Right forelimb (tissue), 1 donor: ENCODE measurements at places on chromosomes 13 and 19.
A peak's percentile ranks its signal among the peaks of the same experiment; 100 is the strongest.

GRCh38 chr19:10392120-10392519 is 11.2 kb downstream of the CDC37 start:
- DNase-seq = no peak

- no peak for DNase-seq
Measured at GRCh38 chr13:97339988-97340749, 93.8 kb upstream of the RAP2A start.

GRCh38 chr19:32638625-32639024 is 36.4 kb downstream of the ANKRD27 start:
- DNase-seq = no peak

DNA sequence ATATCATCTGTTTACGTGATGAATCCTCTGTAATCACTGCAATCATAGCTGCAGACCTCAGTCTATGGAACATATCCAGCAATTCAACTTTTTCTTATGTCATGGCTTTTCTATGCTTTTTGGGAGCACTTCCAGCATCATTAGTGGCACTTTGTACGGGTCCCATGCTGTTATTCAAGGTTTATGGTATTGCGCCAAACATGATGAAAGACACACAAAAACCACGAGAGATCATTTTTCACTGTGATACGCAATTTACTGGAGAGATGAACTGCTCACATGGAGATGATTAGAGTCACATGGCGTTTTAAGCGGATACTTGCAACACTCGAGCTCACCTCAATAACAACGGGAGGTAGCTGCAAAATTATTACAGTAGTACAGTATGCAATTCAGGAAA is 2101.7 kb upstream of the PCDH20 start:
- no peak for DNase-seq

GRCh38 chr19:49455773-49456172 is 2.7 kb downstream of the ALDH16A1 start:
- no peak for DNase-seq

- DNase-seq = no peak
Measured at GRCh38 chr13:114130837-114131582, 1.4 kb downstream of the RASA3 start.

DNA sequence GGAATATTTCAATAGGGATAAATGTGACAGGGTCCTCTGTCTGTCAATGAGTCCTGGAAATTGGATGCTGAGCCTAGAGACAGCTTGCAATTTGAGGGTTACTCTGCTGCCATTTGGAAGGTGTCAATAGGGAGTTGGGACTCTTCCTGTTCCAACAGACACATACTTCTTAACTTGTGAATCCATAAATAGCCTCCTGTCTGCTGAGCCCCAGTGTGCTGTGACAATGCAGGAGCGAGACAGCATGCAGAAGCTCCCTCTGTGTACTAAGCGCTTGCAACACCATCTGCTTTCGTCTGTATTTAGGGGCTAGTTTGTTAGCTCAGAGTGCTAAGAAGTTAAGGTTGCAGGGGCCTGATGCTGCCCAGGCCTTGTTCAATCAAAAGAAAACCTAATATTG is 58.5 kb upstream of the GPR12 start:
- DNase-seq = no peak

DNA sequence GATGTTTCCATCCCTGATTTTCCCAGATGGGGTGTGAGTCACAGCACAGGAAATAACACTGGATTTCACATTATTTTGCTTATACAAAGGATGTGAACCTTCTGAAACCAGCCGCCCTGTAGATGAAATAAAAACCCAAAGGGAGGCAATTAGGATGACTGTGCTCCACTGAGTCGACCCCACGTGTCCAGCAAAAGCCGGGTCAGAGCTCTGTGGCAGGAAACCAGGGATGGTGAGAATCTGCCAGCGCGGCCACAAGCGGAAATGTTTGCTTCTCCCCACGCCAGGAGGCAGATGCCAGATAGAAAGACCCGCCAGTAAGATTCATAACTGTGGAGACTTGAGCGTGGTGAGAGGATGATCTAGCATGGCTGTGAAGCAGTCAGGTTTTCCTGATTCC is 764.4 kb downstream of the LIG4 start:
- DNase-seq = peak; percentile 67

DNA sequence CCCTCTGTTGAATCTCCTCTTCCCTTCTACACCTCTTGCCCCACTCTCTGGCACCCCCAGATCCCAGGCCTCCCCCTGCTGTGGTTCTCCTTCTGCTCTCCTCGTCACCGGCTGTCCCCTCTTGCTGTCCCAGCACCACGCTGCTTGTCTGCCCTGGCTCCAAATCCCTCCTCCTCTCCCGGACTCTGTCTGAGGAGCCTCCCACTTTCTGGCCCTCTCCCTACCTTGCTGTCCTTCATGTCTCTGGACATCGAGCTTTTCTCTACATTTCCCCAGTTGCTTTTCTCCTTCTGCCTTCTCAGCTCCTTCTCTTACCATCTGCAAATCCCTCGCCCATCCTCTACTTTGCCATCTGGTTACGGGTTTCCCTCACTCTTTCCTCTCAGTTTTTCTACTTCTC is 1.2 kb downstream of the ZNF347 start:
- peak; percentile 42 for DNase-seq

DNA sequence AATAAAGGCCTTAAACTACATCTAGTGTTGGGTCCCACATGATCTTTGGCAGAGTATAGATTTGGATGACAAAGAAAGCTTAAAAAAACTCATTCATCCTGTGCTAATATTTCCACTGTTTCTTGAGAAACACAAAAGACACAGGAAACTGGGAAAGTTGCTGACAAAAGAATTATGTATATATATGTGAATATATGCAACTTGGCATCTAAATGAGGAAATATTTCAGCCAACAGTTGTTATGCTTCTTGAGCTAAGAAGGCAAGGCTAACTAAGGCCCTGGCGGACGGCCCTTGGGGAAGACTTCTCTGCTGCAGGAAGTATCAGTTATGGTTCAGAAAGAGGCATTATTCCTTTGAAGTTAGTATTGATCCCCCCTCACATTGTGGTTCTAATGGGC is 491.8 kb downstream of the DIAPH3 start:
- DNase-seq = no peak

- DNase-seq = no peak
Measured at GRCh38 chr13:50170447-50171037, 155.3 kb downstream of the KCNRG start.

DNA sequence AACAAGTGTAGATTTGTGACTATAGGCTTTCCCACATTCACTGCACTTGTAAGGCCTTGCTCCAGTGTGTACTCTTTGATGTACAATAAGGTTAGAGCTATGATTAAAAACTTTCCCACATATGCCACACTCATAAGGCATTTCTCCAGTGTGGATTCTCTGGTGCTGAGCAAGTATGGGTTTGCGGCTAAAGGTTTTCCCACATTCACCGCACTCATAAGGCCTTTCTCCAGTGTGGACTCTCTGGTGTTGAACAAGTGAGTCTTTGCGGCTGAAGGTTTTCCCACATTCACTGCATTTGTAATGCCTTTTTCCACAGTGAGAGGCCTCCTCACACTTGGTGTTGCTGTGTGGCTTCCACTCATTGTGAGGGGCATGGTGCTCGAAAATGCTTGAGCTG is 3.7 kb downstream of the ZNF772 start:
- no peak for DNase-seq

DNA sequence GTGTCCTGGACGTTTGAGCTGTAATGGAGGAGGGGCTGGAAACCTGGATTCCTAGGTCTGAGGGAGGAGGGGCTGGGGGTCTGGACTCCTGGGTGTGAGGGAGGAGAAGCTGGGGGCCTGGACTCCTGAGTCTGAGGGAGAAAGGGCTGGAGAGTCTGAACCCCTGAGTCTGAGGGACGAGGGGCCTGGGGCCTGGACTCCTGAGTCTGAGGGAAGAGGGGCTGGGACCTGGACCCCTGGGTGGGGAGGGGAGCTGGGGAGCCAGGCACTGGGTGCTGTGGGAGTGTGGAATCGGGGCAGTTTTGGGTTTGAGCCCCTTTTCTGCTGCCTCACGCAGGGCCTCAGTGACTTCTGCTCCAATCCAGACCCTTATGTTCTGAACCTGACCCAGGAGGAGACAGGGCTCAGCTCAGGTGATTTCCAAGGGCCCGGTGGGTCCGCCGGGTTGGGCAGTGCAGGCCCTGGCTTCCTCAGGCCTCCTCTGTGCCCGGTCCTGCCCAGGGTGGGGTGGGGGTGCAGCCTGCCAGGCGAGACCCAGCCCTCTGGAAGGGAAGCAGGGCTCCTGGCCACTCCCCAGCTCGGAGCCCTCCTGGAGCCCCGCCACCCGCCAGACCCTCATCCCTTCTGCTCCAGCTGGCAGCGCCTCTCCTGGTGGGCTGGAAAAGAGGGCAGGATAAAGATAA is 14.4 kb downstream of the TTYH1 start:
- peak; percentile 44 for DNase-seq

DNA sequence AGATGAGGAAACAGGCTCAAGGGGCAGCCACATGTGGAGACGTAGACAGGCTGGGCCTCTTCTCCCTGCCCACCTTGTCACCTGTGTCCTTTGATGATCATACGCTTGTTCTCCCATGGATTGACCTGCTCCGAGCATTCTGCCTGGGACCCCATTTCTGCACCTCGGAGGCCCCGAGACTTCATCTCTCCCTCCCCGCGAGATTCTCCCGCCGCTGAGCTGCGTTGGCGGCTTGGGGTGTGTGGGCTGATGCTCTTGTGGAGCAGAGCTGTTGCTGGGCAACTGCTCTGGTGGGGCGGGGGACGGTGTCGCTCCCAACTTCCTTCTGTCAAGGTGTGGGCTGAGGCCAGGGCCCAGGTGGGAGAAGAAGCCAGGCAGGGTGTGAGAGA is 22.1 kb downstream of the MAST3 start:
- no peak for DNase-seq

- no peak for DNase-seq
Measured at GRCh38 chr19:46390866-46391265, 22.5 kb downstream of the CCDC8 start.

- no peak for DNase-seq
Measured at GRCh38 chr19:7489609-7490044, 792 bp upstream of the PEX11G start.

GRCh38 chr19:47824396-47824795 is 2.7 kb downstream of the CRX start:
- no peak for DNase-seq

DNA sequence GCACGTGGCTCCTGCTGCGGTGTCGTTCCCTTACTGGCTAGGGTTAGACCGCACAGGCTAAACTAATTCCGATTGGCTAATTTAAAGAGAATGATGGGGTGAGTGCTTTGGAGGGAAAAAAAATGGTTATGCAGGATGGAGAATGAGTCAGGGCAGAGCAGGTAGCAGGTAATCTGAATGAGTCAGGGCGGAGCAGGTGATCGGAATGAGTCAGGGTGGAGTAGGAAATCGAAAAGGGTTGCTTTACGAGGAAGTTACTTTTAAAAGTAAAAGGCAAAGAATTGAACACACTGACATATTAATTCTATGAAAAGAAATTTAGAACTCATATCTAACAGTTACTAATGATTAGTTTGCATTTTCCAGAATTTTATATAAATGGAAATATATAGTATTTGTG is 335.5 kb downstream of the FOXO1 start:
- DNase-seq = no peak

- DNase-seq = no peak
Measured at GRCh38 chr19:3363841-3364500, 2.4 kb upstream of the NFIC start.

DNA sequence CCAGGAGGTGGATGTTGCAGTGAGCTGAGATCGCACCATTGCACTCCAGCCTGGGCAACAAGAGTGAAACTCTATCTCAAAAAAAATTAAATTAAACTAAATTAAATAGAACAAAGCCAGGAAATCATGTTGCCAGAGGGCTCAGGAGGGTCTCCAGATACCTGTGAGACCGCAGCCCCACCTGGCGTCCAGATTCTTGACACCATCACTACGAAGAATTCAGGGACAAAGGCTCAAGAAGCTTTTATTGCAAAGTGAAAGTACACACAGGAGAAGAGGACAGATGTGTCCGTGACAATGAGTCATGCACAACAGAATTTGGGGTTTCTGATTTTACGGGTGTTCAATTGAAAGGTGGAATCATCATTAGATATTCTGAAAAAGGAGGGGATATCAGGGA is 76.6 kb downstream of the STOML3 start:
- no peak for DNase-seq

DNA sequence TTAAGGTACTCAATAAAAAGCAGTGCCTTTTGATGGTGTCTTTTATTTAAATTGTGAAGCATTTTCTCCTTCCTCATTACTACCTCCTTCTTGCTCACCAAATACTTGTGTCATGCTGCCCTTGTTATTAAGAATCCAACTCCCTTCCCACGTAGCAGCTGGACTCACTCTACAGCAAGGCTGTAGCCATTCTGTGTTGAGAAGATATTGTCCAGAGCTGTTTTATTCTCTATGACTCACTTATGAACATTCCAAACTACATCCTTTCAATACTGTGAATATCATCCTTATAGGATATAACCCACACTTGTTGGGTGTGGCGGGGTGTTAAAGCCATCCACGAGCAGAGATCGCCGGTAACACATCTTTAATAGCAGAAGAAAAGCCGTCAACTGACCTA is 1671.5 kb upstream of the SLC10A2 start:
- DNase-seq = no peak

GRCh38 chr19:16579381-16579780 is 7.2 kb upstream of the SLC35E1 start:
- no peak for DNase-seq

DNA sequence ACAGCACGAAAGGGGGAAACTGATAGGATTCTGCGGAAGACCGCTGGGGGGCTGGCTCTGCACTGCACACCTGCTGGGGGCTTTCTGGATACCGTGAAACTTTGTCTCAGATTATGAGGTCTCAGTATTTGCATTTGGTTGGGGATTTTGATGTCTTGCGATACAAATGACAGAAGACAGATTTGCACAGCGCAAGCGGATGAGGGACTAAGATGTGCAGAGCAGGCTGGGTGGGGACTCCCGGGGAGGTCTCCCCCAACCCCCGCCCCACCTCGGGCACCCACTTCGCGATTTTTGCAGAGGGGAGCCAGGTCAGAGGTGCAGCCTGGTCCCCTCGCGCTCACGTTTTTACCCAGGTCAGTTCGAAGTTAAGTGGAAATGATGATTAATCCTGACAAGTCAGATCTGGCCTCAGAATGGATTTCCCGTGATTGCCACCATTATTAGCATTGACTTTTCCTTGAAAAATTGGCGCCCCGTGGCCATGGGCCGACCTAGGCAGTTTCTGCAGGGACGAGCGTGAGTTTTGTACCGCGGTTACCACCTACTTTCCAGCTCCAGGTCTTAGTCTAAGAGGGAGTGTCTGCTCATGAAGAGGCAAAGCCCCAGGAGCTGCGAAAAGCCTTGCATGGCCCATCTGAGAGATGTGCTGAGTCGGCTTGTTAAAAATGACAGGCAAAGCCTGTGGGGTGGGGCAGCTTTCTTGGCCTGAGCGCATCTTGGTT is 1.3 kb upstream of the GJB2 start:
- DNase-seq = no peak

- DNase-seq = no peak
Measured at GRCh38 chr13:43246382-43246781, 223.0 kb downstream of the DNAJC15 start.

DNA sequence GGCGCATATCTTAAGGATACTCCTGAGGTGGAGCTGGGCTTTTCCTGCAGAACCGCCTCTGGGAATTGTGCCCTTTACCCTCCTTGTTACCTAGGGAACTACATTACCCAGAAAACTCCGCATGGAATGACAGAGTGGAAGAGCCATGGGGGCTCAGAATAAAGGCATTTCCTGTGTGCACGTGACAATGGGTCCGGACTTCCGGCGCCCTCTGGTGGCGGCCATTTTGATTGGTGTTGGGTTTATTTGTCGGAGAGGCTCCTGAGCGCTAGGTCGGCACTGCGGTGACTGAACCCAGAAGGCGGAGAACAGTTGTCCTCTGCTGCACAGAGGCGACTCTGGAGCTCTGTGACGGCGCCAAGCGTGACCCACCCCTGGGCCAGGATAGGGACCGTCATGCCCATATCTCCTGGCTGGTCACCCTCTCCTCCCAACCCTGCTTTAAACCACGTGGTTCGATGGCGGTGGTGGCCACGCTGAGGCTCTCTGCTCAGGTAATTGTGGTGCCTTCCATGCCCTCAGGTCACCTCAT is at the start of gene ZNF587B:
ZNF587B (plus strand) TSS at position 229 of the 532 bp plus-strand sequence; CDS start at position 459, 230 bp downstream.
- DNase-seq = peak; percentile 78
